ENCODE measurements at places on chromosomes 7 and 10.
A peak's percentile ranks its signal among the peaks of the same experiment; 100 is the strongest.

GRCh38 chr7:156765901-156766656 lies 125.5 kb downstream of the RNF32 start:
- DNase-seq = no peak

GRCh38 chr10:14429043-14429700 lies 98.4 kb upstream of the FRMD4A start:
- no peak for DNase-seq

DNA sequence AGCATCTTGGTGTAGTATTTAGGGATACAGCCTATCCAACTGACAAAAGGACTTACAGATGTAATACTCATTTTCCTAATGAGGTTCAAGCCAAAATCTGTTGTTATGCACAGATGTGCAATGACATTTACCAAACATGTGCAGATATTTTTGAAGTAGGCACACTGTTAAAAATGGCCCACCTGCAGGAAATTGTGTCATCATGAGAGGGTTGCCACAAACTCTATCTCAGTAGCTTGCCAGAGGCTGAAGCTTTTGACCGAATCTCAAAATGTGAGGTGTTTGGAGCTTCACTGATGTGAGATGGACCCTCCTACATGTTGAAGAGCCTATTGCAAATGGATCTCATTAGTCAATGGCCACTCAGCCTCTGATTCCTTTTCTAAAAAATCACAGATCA lies 89.7 kb upstream of the CSTF2T start:
- no peak for DNase-seq

DNA sequence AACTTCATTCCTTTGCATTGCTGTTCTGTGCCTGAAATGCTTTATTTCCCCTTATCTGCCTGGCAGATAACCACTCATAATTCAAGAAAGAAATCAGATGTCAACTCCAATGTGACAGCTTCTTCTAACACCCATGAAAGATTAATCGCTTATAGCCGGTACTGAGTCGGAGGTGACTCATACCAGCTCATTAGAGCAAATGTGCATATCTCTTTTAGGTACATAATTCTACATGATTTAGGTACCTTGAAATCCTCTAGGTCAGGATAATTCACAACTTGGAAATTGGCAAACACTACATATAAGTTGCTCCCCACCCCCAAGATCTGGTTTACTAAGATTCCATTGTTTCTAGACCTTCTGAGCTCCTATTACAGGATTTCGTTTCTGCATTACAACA lies 554.4 kb upstream of the SORCS1 start:
- no peak for DNase-seq

DNA sequence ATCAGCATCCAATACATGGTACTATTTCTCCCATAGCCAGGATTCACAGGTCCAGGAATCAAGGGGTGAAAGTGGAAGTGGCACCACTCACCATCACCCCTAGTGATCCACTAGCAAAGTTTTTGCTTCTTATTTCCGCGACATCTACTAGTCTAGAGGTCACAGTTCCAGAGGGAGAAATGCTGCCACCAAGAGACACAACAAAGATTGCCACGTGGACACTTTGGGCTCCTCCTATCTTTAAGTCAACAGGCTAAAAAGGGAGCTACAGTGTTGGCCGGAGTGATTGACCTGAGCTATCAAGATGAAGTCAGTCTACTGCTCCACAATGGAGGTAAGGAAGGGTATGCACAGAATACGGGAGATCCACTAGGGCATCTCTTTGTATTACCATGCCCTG lies 178.2 kb downstream of the AKR1D1 start:
- DNase-seq = no peak

DNA sequence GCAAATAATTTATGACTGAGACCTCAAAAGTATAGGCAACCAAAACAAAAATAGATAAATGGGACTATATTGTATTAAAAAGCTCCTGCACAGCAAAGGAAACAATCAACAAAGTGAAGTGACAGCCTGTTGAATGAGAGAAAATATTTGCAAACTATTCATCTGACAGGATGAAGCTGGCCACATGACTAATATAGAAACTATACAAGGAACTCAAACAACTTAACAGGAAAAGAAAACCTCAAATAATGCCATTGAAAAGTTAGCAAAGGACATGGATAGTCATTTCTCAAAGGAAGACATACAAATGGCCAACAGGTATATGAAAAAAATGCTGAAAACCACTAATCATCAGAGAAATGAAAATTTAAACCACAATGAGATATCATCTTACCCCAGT lies 245.1 kb downstream of the STK31 start:
- DNase-seq = no peak

- no peak for DNase-seq
Measured at GRCh38 chr10:35503578-35503977, 101.6 kb upstream of the GJD4 start.

GRCh38 chr7:73735528-73735905 lies 3.1 kb downstream of the ABHD11 start:
- DNase-seq = no peak

GRCh38 chr10:84185526-84186175 lies 8.7 kb upstream of the CDHR1 start:
- DNase-seq = no peak

DNA sequence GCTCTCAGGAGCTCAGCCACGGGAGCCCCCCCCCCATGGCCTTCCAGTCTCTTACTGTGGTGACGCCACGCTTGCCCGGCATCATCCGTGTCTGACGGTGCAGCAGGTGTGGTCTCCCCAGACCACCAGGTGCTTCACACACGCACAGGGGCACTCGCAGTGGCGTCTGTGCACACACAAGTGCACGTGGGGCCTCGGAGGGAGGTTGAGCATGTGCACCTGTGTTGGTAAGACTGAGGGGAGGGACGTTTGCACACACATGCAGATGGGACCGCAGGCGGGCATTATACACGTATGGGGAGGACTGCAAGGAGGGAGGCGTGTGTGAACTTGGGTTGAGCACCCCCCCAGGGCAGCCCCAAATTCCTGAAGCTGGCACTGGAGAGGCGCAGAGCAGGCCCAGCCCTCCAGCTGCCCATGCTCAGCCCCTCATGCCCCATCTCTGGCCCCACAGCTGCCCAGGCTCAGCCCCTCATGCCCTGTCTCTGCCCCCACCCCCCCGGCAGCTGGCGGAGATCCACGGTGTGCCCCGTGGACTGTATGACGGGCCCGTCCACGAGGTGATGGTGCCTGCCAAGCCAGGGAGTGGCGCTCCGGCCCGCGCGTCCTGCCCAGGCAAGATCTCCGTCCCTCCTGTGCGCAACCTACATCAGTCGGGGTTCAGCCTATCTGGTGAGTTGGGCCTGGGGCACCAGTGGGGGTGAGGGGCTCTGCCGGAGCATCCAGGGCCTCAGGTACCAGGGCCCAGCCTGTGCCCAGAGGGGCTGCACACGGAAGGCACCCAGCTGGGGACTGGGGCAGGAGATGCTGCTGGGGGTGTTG lies 16.7 kb downstream of the DPYSL4 start:
- DNase-seq = no peak

- DNase-seq = no peak
Measured at GRCh38 chr7:14377646-14378266, 388.3 kb upstream of the ETV1 start.

- DNase-seq = no peak
Measured at GRCh38 chr10:78456649-78457400, 423.2 kb downstream of the RPS24 start.

DNA sequence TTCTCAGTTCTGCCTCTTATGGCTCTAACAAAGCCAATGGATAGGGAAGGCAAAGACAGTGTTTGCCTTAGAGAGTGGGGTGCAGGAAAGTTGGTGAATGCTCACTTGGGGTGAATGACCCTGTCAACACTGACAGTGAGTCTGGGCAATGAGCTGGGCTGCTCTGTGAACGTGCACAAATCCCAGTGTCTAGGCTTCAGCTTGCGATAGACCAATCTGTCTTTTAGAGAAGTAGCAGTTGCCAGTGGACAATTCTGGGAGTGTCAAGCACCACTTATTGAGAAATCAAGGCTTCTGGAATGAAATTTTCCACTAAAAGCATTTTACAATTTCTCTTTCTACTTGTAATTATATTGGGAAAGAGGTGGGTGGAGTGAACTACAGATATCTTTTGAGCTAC lies 141.4 kb downstream of the HERPUD2 start:
- no peak for DNase-seq

- DNase-seq = no peak
Measured at GRCh38 chr10:129045599-129045998, 421.4 kb upstream of the MGMT start.

GRCh38 chr7:134995239-134996096 lies 9.2 kb downstream of the AGBL3 start:
- DNase-seq = no peak

- DNase-seq = no peak
Measured at GRCh38 chr7:45021604-45022296, 21.7 kb downstream of the CCM2 start.

- DNase-seq = peak; percentile 97
Measured at GRCh38 chr7:81161451-81162075, 242.7 kb upstream of the SEMA3C start.

GRCh38 chr10:101241840-101242707 lies 12.8 kb upstream of the LBX1 start:
- no peak for DNase-seq

DNA sequence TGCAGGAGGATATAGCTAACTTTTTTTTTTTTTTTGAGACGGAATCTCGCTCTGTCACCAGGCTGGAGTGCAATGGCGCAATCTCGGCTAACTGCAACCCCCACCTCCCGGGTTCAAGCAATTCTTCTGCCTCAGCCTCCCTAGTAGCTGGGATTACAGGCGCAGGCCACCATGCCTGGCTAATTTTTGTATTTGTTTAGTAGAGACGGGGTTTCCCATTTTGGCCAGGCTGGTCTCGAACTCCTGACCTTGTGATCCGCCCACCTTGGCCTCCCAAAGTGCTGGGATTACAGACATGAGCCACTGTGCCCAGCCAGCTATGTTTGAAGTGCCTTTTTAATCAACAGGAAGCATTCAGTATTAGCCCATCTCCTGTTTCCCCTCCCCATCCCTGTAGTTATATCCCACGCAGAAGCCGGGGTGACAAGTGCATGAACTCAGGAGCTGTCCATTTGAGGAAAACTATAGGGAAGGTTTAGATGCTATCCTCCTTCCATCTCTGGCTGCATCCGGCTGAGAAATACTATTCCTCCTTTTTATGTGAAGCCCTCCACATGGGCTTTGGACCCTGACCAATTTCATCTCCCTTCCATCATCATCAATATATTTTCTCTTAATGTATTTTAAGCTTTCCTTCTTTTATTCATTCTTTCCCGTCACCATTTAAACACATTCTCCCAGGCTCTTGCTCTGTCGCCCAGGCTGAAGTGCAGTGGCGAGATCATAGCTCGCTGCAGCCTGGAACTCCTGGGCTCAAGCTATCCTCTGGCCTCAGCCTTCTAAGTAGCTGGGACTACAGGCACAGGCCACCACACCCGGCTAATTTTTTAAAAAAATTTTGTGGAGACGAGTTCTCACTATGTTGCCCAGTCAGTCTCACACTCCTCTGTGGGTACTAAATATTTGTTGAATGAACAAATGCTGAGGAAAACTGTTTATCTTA lies 1.3 kb upstream of the POT1 start:
- no peak for DNase-seq

- no peak for DNase-seq
Measured at GRCh38 chr7:74476626-74477025, 22.9 kb downstream of the GTF2IRD1 start.

DNA sequence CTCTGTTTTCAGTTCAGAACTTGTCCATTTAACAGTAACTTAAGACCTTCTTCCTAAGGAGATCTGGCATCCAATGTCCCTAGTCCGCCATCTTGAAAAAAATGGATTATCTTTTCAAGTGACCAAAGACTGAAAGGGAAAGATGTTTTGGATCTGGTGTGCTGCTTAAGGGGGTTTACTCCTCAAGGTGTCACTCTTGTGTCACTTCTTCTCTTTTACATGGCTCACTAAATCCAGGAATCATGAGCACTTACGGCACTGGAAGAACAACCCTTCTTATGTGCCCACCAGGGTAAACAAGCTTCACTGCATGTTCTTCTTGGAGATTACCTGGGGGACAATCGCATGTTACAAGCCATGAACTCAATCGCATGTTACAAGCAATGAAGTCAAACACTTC lies 43.7 kb downstream of the ANXA8 start:
- no peak for DNase-seq

Data from DMS79 (cell line).